HS-27A (cell line): ENCODE measurements at places on chromosomes 3 and 15.

DNA sequence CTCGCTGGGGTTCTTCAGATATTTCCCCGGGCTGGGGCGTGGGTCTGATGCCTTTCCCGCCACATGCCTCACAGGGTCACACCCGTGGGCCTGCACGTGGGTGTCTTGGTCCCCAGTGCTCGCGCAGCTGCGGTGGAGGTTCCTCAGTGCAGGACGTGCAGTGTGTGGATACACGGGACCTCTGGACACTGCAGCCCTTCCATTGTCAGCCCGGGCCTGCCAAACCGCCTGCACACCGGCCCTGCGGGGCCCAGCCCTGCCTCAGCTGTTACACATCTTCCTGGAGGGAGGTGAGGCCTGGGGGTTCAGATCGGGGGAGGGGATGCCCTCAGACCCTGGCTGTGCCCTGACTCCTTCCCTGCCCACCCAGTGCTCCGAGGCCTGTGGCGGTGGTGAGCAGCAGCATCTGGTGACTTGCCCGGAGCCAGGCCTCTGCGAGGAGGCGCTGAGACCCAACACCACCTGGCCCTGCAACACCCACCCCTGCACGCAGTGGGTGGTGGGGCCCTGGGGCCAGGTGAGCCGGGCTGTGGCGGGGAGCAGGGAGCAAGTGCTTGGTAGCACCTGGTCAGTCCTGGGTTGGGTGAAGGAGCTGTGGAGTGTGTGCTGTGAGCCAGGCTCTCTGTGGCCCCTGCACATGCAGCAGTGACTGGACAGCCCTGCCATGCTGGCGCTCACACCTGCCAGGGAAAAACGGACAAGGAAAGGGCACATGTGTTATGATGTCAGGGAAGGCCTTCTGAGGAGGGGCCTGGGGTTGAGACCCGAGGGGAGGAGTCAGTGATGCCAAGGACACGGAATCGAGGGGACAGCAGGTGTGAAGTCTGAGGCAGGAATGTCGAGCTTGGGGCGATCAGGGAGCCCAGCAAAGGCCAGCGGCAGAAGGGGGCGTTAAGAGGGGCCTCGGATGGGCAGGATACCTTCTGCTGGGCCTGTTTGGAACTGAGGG, 88.9 kb downstream of the TBC1D2B start:
- no peak for DNase-seq

DNA sequence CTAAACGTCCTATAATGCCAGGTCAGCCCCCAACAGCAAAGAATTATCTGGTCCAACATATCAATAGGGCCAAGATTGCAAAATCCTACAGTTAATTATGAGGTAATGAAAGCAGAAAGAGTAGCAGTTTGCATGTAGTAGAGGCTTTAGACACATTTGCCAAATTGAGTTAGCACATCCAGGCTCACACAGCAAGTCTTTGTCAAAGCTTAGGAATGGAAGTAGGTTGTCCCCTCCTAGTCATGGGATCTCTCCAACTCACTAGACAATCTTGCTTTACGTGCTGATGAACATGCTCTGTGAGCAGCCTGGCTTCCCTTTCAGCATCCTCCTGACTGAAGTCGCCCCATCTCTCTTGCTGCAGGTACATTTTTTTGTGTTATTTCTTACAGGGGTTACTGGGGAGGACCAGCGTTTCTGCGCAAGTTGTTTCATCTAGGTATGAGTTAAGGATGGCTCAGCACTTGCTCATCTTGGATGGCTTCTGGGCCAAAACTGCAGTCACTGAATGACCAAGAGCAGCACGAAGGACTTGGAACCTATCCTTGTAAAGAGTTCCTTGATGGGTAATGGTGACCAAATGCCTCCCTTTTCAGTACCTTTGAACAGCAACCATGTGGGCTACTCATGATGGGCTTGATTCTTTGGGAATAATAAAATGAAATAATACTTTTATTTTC, 55.9 kb downstream of the SQOR start:
- DNase-seq = no peak

DNA sequence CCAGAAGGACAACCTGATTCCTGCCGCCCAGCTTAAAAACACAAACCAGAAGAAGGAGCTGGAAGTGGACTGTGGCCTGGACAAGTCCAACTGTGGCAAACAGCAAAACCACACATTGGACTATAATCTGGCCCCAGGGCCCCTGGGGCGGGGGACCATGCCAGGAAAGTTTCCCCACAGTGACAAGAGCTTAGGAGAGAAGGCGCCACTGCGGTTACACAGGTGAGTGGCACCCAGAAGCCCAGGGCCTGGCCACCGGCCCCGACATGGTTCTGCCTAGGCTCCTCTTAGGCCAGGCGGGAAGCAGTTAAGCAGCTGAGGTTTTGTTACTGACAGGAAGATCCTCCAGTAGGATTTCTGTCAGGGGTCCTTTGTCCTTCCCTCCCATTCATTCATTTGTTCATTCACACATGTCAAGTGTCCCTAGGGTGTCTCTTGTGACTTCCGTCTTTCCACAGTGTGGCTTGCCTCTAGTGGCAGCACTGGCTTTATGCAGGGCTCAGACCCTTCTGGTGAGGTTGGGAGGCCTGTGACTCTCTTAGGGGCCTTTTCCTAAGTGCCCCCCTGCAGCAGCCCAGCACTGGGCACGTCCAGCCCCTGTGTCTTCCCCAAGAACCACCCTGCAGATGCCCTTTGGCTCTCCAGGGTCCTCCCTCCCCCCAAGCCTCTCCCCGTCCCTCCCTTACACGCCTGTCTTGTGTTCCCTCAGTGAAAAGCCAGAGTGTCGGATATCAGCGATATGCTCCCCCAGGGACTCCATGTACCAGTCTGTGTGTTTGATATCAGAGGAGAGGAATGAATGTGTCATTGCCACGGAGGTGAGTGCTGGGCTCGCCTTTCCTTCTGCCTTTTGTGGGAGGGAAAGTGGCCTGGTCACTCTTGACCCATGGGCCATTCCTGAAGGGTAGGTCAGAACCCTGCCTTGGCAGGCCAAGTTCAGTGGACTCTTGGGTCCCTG, 7.8 kb downstream of the DLL4 start:
- no peak for DNase-seq

GRCh38 chr3:195101927-195102608, 168.9 kb downstream of the XXYLT1 start:
- no peak for DNase-seq

DNA sequence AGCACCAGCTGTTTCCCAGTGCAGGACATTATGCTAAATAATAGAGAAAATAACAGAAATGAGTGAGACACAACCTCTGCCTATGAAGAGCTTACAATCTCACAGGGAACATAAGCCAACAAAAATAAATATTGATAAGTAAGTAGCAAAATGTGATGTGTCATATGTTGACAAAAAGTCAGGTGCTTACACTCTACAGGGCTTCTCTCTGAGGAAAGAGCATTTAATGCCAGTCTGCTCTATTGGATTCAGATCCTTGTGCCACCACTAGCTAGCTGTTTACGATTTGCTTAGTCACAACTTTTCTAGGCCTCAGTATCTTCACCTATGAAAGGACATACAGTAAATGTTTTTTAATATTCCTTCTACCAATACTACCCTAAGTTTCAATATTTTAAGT, 500.9 kb upstream of the NAALADL2 start:
- no peak for DNase-seq

- DNase-seq = no peak
Measured at GRCh38 chr15:62087671-62088352, 21.0 kb downstream of the C2CD4A start.

DNA sequence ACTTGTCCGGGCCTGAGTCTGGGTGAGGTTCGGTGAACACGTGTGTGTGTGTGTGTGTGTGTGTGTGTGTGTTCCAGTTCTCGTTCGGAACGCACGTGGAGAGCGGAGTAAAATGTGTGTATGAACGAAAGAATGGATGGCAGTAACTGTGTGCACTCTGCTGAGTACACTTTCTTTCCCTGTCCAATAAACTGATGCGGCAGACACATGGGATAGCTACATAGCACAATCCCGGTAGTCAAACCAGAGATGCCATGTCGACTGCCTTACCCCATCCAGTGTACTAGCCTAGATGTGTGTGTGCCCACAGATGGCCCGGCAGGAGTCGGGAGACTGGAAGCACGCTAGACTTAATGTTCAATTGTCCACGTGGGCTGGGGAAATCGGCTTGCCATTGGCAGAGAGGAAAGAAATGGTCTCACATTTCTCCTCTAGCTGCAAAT, 507 bp upstream of the GOLIM4 start:
- peak; percentile 84 for DNase-seq

GRCh38 chr3:53511246-53511645, 16.8 kb downstream of the CACNA1D start:
- no peak for DNase-seq

- no peak for DNase-seq
Measured at GRCh38 chr3:129615751-129616281, 9.3 kb upstream of the PLXND1 start.

DNA sequence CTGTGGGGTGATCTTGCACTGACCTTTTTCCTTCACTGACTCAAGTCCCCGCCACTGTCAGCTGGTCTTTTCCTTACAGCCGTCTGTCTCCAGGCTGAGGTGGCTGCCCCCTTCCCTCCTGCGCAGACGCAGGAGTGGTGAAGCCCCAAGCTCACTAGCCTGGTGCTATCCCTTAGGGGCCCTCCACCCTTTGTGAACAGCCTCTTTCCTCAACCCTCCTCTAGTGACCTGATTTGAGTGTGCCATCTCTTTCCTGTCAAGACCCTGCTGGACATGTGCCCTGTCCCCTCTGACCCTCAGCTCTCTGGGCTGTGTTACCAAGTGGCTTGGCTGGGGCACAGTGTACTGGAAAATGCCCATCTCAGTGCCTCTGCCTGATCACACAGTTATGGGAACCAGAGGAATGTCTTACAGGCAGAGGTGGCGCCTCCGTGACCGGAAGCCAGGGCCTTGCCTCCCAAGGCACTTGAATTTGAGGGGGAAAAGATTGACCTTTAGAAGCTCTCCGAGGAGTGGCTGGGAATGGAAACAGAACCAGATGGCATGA, 8.7 kb downstream of the KBTBD13 start:
- no peak for DNase-seq

- no peak for DNase-seq
Measured at GRCh38 chr3:60133269-60134162, 1083.7 kb upstream of the CFAP20DC start.

- no peak for DNase-seq
Measured at GRCh38 chr3:177312491-177312890, 115.2 kb upstream of the TBL1XR1 start.

DNA sequence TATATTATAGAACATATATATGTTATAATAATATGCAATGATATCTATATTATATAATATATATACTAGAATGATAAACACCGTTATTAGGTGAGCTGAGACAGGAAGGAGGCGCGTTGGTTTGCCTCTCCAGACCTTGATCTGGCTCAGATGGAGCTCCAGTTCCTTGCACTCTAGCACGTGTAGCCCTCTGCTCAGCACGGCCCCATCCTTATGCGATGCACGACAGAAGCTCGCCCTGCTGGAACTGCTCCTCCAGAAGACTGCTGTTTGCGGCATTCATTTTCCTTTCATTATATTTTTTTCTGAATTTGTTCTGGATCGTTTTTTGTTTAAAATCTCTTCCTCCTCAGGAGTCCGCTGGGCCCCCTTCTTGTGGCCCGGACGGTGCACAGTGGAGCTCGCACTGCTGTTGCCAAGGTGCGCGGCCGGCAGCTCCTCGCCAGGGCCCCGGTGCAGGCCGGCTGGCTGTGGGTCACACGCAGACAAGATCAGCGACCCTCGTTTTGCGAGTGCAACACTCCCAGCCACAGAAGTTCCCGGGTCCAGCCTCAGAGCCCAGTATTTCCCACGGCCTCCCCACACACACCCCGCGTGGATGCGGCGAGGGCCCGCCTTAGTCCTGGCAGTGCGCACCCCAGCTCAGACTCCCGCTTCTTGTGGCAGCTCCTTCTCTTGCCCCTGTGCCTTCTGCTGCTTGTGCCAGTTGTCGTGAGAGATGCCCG, 112.2 kb downstream of the CHL1 start:
- DNase-seq = no peak

GRCh38 chr3:45582430-45582829, 12.1 kb upstream of the LIMD1 start:
- no peak for DNase-seq

DNA sequence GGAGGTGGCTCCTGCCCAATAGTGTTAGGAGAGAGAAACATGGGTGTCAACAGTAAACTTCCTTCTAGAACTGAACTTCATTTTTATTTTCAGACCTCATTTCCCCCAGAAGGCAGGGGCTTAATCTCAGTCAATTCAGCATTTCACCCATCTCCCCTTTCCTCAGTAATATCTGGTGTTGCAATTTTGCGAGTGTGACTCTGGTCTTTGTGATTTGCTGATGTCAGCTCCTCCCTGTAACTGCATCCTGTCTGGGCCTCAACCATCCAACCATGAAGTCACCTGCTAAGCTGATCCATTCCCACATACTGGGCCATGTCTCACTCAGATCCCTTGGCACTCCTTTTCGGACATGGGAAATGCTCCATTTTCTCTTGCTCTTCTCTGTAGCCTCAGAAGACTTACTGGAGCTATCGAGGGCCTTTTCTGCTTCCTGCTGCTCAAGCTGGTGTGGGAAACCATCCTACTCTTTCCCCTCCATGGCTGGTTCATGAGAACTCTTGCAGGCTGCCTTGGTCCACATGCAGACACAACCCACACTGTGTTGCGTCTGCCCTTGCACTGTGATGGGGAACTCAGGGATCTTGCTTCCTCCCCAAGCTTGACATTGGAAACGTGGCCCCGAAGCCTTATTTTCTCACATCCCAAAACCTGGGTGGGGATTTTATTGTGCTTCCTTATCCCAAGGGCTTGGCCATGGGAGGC, 24.6 kb downstream of the CCR4 start:
- DNase-seq = no peak

DNA sequence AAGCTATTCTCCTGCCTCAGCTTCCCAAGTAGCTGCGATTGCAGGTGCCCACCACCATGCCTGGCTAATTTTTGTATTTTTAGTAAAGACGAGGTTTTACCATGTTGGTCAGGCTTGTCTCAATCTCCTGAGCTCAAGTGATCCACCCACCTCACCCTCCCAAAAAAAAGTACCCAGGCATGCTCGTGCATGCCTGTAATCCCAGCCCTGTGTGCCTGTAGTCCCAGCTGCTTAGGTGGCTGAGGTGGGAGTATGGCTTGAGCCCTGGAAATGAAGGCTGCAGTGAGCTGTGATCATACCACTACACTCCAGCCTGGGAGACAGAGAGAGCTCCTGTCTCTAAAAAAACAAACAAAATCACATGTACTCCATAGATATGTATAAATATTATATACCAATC, 176.5 kb downstream of the SOX2 start:
- DNase-seq = no peak

GRCh38 chr15:76108021-76108723, 48.4 kb downstream of the TMEM266 start:
- DNase-seq = no peak

DNA sequence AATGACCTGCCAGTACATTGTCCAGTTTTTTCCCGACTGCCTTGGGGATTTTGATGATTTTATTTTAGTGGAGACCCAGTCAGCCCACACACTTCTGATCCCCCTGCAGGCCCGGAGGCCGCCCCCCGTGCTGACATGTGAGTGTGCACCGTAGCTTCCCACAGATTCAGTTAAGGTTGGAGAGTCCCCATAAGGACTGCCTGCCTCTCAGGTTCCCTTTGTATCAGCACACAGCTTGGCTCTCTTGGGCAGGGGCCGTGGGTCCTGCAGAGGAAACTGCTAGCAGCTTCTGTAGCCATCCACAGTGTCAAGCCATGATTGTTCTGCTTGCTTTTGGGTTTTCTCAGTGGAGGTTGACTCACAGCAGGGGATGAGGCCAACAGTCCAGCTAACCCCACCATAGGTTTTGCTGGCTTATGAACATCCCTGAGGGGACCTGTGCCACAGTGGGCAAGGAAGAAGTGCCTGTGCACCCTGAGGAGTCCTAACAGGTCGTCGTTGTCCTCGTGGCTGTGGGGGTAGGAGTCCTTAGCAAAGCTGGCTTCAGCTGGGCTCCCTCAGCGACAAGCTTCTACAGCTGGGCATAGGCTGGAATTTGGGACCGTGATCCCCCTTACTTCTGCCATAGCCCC, 46.4 kb downstream of the DLEC1 start:
- no peak for DNase-seq
